ENCODE measurements at places on chromosomes 11 and 22. TPM values are rescaled to one million over a fixed set of nuclear protein-coding genes. Genes with fewer than 3 reads are reported as not detected.

GRCh38 chr22:31087744-31088215 is 6.7 kb downstream of the SMTN start:
- peaks cover 4% of the 10 kb centered on the region for H3K36me3 ChIP-seq
- peak overlapping the region; percentile 89 for H3K27ac ChIP-seq
- H3K4me1 ChIP-seq: peaks cover 77% of the 10 kb centered on the region
- DNase-seq: no peak
- no peak overlapping the region for H3K4me3 ChIP-seq
- H3K27me3 ChIP-seq: no peaks in the 10 kb centered on the region

- DNase-seq: no peak
- H3K36me3 ChIP-seq: no peaks in the 10 kb centered on the region
Measured at GRCh38 chr22:24583221-24584165, 9.4 kb downstream of the LRRC75B start.

GRCh38 chr11:86666193-86666592 is 6.2 kb downstream of the ME3 start:
- no peak overlapping the region for H3K27ac ChIP-seq
- no peaks in the 10 kb centered on the region for H3K4me1 ChIP-seq
- H3K4me3 ChIP-seq: no peak overlapping the region
- no peak for DNase-seq
- H3K27me3 ChIP-seq: no peaks in the 10 kb centered on the region
- no peaks in the 10 kb centered on the region for H3K36me3 ChIP-seq

DNA sequence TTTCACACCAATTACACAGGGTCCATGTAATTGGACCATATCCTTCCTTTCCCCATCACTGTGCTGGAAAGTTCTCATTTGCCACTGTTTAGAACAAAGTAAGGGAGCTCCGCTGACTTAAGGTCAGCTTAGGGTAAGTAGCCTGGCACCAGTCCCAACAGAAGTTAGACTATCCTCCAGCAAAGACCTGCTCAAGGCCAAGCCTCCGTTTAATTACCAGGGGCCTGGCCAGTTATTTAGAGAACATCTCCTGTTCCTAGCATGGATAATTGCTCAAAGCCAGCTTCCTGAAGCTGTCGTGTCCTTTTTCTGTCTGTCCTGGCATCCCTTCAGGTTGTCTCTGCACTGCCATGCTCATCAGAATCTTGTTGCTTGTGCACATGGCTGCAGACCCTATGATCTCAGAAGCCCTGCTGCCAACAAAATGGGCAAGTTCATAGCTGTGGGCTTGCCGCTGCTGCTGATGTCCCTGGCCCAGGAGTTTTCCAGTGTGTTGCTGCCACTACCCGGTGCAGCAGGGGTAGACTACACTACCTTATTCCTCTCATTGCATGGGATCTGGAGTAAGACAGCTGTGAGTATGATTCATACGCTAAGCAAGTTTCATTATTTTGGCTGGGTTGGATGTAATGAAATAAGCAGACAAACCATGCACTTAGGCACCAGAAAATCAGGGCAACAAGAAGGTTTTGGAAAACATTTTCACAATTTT is 8.1 kb downstream of the OR8A1 start:
- DNase-seq: no peak
- H3K27me3 ChIP-seq: no peaks in the 10 kb centered on the region
- H3K4me1 ChIP-seq: no peaks in the 10 kb centered on the region
- no peaks in the 10 kb centered on the region for H3K36me3 ChIP-seq
- no peak overlapping the region for H3K4me3 ChIP-seq

GRCh38 chr11:103959279-103959942 is 77.0 kb upstream of the DDI1 start:
- H3K36me3 ChIP-seq: no peaks in the 10 kb centered on the region
- H3K4me3 ChIP-seq: no peak overlapping the region
- H3K27me3 ChIP-seq: no peaks in the 10 kb centered on the region
- DNase-seq: no peak
- H3K4me1 ChIP-seq: no peaks in the 10 kb centered on the region
- H3K27ac ChIP-seq: no peak overlapping the region

GRCh38 chr11:72225411-72225951 is 914 bp downstream of the INPPL1 start:
- H3K36me3 ChIP-seq: no peaks in the 10 kb centered on the region
- no peak for DNase-seq
- peaks cover 46% of the 10 kb centered on the region for H3K4me1 ChIP-seq
- H3K4me3 ChIP-seq: peak overlapping the region; percentile 71
- no peaks in the 10 kb centered on the region for H3K27me3 ChIP-seq

GRCh38 chr11:70314730-70315129 is 44.2 kb downstream of the PPFIA1 start:
- no peak for DNase-seq
- H3K4me3 ChIP-seq: no peak overlapping the region
- no peaks in the 10 kb centered on the region for H3K27me3 ChIP-seq
- H3K27ac ChIP-seq: no peak overlapping the region

DNA sequence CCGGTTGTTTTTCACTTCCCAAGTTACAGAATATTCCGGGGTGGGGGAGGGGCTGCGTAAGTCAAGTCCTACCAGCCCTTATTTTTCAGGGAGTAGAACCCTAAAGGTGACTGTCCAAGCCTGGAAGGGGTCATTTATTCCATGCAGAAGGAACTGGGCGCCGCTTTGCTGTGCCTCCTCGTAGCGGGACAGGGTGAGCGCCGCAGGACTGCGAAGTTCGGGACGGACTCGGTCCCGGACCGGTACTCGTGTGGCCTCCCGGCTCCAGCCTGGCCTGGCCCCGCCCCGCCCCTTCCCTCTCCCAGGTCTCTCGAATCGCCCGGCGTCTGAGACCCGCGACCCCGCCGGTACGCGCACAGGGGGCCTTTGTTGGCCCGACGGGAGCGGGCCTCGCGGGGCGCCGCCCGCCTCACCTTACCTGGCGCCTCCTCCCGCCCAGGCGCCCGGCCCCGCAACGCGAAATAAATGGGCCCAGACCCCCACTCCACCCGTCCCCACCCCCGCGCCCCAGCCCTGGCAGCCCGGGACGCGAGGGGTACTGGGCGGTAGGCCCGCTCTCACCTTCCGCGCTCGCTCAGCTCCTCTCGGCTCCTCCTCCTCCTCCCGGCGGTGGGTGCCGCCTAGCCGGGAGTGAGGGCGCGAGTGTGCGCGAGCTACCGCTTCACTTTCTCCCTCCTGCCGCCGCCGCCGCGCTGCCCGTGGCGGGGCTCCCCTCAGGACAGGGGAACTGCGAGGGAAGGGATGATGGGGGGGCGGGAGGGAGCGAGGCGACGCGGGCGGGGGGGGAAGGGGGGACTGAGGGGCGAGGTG is 698 bp downstream of the PAK1 start:
- no peak for DNase-seq
- no peaks in the 10 kb centered on the region for H3K4me1 ChIP-seq
- peak overlapping the region; percentile 76 for H3K27ac ChIP-seq
- H3K36me3 ChIP-seq: no peaks in the 10 kb centered on the region
- no peaks in the 10 kb centered on the region for H3K27me3 ChIP-seq

GRCh38 chr11:126127284-126127845 is 64.7 kb upstream of the CDON start:
- H3K36me3 ChIP-seq: no peaks in the 10 kb centered on the region
- no peak for DNase-seq

- peak overlapping the region; percentile 40 for H3K4me3 ChIP-seq
- DNase-seq: no peak
Measured at GRCh38 chr11:31816468-31817053, 5.4 kb upstream of the PAX6 start.

- no peak for DNase-seq
- no peak overlapping the region for H3K27ac ChIP-seq
- no peaks in the 10 kb centered on the region for H3K27me3 ChIP-seq
- H3K4me1 ChIP-seq: no peaks in the 10 kb centered on the region
Measured at GRCh38 chr11:101940901-101941520, 24.7 kb upstream of the ANGPTL5 start.

- H3K4me3 ChIP-seq: peak overlapping the region; percentile 90
- no peaks in the 10 kb centered on the region for H3K4me1 ChIP-seq
- H3K27me3 ChIP-seq: no peaks in the 10 kb centered on the region
- no peaks in the 10 kb centered on the region for H3K36me3 ChIP-seq
- H3K27ac ChIP-seq: peak overlapping the region; percentile 92
Measured at GRCh38 chr11:20388096-20389055, 860 bp downstream of the PRMT3 start.

DNA sequence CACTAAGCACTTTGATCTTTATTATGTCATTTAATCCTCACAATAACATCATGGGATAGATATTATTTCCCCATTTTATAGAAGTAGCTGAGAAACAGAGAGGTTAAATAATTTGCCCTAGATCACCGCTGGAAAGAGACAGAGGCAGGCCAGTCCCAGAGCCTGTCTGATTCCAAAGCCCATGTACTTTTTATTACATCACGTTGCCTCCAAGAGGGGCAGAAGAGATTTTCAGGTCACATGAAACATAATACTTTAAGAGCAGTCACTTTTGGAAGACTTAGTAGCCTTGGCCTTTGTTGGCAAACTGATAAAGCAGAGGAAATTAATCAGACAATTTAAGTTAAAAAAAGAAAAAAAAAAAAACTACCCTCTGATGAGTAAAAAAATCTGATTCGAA is 200.2 kb upstream of the ARHGAP20 start:
- no peaks in the 10 kb centered on the region for H3K27me3 ChIP-seq
- no peak overlapping the region for H3K27ac ChIP-seq
- no peaks in the 10 kb centered on the region for H3K4me1 ChIP-seq
- DNase-seq: no peak

GRCh38 chr11:71309181-71309580 is 56.8 kb upstream of the SHANK2 start:
- no peak for DNase-seq
- no peaks in the 10 kb centered on the region for H3K4me1 ChIP-seq
- H3K27ac ChIP-seq: no peak overlapping the region
- no peak overlapping the region for H3K4me3 ChIP-seq

DNA sequence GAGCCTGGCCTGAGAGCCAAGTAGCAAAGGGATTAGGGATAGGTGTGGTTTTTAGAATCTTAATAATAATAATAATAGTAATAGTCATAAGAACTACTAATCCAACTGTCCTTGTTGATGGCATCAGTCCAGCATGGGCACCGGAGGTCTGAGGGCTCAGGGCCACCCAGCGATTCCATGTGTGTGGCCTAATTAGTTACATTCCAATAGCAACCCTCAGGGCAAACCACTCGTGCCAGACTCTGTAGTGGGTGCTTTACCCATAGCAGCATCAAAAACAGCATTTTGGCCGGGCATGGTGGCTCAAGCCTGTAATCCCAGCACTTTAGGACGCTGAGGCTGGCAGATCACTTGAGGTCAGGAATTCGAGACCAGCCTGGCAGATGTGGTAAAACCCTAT is 19.0 kb upstream of the MYH9 start:
- H3K4me3 ChIP-seq: no peak overlapping the region
- H3K36me3 ChIP-seq: no peaks in the 10 kb centered on the region
- H3K27me3 ChIP-seq: no peaks in the 10 kb centered on the region
- H3K4me1 ChIP-seq: no peaks in the 10 kb centered on the region

DNA sequence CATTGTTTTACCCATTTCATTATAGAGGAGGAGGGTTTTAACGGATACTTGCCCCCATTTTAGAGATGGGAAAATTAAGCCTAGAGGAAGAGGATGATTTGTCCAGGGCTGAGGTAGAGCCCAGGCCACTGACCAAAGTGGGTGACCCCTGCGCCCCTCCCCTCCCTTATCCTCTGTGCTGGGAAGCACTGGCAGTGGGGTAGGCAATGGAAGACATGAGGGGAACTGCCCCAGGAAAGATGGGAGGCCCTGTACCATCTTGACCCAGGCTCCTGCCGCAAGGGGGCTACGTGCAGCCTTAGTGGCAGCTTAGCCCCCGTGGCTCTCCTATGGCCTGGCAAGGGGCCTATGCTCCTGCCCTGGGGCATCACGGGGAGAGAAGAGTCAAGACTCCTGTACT is 76.4 kb upstream of the MYOD1 start:
- H3K27me3 ChIP-seq: no peaks in the 10 kb centered on the region
- H3K27ac ChIP-seq: no peak overlapping the region
- H3K4me1 ChIP-seq: no peaks in the 10 kb centered on the region
- no peaks in the 10 kb centered on the region for H3K36me3 ChIP-seq

DNA sequence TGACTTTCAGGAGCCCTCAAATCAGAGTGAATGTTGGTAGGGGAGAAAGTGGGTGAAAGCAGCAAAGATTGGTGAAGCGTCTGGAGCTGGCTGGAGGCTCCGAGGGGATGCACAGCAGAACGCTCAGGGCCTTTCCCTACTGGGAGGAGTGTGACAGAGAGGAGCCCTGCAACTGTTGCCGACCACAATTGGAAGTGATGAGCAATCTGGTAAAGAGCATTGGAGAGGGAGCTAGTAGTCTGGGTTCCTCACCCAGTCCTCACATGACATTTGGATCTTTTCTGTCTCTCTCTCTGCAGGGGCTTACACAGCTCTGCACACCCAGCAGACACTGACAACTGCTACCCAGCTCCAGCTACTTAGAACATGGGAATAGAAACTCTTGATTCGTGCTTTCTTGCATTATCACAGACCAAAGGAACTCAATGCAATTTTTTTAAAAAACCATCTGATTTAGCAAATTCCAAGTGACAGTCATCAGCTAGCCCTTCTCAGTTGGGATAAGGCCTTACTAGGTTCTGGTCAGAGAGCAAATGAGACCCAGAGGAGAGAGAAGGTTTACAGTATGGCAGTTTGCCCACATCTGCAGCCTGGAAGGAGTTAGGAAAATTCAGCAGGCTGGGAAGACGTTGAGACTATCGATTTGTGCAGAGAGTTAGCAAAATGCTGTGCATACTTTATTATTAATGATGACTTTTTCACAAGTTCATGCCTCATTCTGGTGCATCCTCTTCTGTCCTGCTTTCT is 278.0 kb upstream of the PLET1 start:
- DNase-seq: no peak
- H3K36me3 ChIP-seq: no peaks in the 10 kb centered on the region
- no peaks in the 10 kb centered on the region for H3K27me3 ChIP-seq
- H3K4me3 ChIP-seq: no peak overlapping the region

DNA sequence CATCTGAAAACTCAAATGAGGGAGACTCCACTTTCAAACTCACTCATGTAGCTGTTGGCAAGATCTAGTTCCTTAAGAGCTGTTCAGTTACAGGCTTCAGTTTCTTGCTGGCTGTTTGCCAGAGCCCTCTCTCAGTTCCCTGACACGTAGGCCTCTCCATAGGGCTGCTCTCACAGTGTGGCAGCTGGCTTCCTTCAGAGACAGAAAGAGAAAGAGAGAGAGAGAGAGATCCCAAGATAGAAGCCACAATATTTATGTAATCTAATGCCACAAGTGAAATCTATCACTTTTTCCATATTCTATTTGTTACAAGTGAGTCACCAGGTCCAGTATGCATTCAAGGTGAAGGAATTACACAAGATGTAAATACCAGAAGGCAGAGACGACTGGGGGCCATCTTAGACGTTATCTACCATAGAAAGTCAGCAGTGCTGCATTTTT is 168.8 kb downstream of the RCN1 start:
- H3K27me3 ChIP-seq: no peaks in the 10 kb centered on the region
- H3K27ac ChIP-seq: no peak overlapping the region
- no peak for DNase-seq
- H3K4me3 ChIP-seq: no peak overlapping the region

DUSP8 gene
- total RNA-seq: 1.9 TPM

TRIM49 gene
- total RNA-seq: not detected

WNT11 gene
- total RNA-seq: 14.2 TPM

PLAAT2 gene
- total RNA-seq: 0.90 TPM

DENND6B gene
- 8.6 TPM for total RNA-seq

MYBPC3 gene
- total RNA-seq: 0.21 TPM

OR5P2 gene
- total RNA-seq: not detected
